ENCODE measurements at places on chromosomes 2 and 18.

GRCh38 chr2:238125127-238125885, 13.2 kb upstream of the KLHL30 start:
- DNase-seq, result no peak

DNA sequence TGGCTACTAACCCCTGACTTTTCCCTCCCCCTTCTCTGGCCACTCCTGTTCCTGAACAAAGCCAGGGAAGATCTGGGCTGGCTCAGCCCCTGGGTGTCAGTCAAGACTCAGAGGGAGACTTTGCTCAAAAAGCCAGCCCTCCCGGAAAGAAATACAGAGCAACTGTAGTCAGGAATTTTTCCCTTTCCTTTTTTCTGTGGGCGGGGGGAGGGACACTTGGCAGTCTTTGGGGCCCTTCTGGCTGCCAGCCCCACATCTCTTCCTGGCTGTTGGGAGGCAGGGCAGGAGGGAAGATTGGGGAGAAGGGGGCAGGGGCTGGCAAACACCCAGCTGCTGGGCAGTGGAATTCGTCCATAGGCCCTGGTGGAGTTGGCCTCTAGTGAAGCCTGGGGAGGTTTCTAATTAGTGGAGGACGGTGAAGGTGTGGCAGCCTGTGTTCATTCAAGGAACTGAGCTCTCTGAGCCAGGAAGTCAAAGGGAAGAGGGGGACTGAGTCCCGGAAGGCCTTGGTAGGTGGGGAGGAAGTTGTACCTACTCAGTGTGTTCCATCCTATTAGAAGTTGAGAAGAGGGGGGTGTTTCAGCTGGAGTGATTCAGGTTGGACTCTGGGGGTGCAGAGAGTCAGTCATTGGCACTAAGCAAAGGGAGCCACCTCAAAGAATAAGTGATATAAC, 10.9 kb downstream of the IGFBP2 start:
- DNase-seq, result no peak

- no peak for DNase-seq
These were observed 294.2 kb downstream of the DYSF start for GRCh38 chr2:71747559-71747958.

DNA sequence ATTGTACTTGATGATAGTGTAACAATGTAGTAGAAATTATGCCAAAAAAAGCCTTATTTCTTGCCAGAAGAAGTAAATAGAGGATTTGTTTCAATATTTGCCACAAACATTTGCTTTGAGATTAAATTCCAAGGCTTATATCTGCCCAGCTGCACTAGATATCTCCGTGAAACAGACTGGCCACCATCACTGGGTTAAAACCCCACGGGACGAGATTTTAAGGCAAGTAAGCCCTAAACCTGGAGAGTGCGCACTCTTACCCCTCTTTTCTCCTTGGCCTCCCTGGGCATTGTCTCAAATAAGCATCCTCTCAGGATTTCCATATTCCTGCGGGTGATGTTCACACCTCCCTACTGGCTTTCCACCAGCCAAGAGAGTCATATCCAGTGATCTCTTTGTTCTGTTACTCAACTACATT, 334.4 kb downstream of the AGPS start:
- DNase-seq, result no peak

DNA sequence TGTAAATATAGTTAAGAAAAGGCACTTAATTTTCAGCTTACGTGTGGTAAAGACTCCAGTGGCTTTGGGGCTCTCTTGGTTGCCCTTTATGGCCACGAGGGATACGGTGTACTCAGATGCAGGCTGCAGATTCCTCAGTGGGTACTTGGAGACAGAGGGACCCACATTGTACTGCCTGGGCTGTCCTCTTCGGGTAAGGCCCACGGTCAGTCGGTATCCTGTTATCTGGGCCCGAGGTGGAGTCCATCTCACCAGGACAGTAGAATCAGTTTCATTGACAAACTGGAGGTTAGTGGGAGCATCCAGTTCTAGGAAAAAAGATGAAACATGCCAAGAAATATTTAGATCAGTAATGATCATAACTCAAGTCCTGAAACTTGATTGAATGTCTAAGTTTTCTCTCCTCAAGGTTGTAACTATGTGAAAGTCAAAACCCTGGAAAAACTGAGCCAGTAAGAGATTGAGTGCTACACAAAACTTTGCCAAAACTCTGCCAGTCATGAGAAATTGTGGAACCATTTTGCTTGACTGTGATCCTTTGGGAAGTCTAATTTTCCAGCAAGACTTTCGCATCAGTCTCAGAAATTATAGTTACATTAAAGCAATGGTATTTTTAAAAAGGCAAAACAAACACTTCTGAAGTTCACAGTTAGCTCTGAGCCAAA, 31.4 kb downstream of the FN1 start:
- no peak for DNase-seq

- DNase-seq, result no peak
These were observed 473.0 kb downstream of the SOX11 start for GRCh38 chr2:6164986-6165747.

- no peak for DNase-seq
These were observed 14.7 kb upstream of the ARPC2 start for GRCh38 chr2:218202266-218202665.

GRCh38 chr18:75075016-75075305, 134.0 kb downstream of the PTGR3 start:
- no peak for DNase-seq

DNA sequence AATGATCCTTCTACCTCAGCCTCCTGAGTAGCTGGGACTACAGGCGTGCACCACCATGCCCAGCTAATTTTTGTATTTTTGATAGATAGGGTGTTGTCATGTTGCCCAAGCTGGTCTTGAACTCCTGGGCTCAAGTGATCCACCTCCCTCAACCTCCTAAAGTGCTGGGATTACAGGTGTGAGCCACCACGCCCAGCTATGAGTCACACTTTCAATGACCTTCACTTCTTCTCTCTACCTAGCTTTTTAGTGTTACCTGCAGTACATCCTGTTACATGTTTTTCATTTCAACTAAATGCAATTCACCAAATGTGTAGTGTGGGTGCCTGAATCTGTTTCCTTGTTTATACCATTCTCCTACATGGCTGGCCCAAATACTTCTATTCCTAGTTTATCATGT, 64.0 kb downstream of the SLC39A10 start:
- DNase-seq, result no peak

GRCh38 chr2:14235667-14236066, 396.9 kb upstream of the LRATD1 start:
- no peak for DNase-seq

Measured in effector CD8-positive, alpha-beta T cell (primary cell).